ENCODE measurements at places on chromosomes 3 and 15.
A peak's percentile ranks its signal among the peaks of the same experiment; 100 is the strongest.

GRCh38 chr3:7953449-7954014, 548.1 kb upstream of the LMCD1 start:
- DNase-seq: no peak

- DNase-seq: no peak
Measured at GRCh38 chr15:60639502-60639901, 160.6 kb upstream of the ICE2 start.

DNA sequence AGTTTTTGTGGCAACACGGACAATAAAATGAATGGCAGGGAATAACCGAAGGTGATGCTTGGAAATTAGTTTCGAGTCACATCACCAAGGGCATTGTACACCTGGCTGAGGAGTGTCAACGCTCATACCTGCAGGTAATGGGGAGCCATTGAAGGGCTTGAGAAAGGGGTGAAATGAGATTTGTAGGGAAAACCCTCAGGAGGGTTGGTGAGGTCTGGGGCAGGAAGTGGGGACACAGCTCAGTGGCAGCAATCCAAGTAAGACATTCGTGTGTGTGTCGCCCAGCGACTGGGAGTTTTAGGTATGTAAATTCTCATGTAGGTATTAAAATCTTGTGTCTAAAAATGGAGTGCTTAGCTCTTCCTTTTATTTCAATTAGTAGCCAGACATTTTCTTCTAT, 14.3 kb downstream of the PARP14 start:
- DNase-seq: no peak

DNA sequence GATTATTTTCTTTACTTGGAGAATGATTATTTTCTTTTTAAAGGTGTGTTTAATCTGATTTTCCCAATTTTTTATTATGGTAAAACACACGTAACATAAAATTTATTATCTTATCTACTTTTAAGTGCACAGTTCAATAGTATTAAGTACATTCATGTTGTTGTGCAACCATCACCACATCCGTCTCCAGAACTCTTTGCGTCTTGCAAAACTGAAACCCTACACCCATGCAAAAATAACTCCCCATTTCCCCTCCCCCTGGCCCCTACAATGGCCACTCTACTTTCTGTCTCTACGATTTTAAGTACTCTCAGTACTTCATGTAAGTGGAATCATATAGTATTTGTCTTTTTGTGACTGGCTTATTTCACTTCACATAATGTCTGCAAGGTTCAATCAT, 230.7 kb downstream of the SATB1 start:
- DNase-seq: no peak

GRCh38 chr15:39025881-39026280, 461.3 kb upstream of the RASGRP1 start:
- no peak for DNase-seq

DNA sequence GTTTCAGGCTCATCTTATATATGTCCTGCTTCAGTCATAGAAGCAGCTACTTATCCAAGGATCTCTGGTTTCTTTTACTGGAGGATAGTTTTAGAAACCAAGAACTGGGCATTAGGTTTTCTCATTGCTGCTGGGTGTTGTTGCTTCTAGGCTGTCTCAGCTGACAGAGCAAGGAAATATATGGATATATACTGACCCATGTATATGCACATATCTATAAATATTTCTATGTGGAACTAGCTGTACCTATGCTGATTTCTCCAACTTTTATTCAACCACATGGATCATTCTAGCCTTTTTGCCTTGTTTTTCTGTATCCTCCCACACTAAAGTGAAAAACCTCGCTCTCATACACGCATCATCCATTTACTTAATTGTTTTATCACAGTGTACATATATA, 64.2 kb downstream of the TP63 start:
- no peak for DNase-seq

- no peak for DNase-seq
Measured at GRCh38 chr3:123620343-123620742, 35.5 kb upstream of the HACD2 start.

DNA sequence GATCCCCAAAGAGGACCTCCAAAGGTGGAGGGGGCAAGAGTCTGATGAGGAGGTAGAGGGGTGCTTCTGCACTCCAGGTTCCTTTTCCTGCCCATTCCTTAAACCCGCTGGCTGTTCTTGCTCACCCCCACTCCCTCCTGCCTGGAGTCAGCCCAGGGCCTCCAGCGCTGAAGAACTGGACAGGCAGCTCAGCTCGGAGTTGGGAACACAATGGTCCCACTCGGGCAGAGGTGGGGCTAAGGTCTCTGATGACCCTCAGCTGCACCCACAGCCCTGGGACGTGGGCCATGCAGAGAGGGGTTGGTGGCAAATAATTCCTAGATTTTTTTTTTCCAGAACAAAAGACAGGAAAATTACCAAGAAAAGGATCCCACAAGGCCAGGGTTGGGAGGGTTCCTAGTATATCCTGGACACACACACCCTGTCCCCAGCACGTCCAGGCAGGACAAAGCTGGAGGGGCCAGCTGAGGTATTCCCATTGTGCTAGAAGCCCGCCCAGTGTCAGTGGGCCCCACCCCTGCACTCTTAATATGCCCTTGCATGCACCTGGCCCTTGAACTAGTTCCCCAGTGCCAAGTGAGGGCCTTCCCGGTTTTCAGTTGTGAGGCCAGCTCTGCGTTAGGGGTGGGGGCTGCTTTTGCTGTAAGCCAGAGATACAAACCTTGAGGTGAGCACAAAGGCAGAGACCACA, 22.1 kb upstream of the IP6K2 start:
- DNase-seq: no peak

DNA sequence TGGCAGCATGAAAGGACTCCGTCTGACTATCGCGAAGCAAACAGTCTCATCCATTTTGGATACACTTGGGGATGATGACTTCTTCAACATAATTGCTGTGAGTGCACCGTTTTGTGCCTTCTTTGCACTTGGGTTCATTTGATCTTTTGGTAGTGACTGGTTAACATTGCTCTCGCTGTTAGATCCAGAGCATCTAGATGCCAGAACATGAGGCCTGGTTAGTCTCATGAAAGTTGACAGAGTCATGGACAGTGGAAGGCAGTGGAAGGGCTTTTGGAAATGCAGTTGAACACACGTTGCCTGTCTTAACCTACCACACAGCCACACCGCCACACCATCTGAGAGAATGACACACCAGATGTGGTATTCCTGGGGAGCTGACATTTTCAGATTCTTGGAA, 357.9 kb downstream of the LRTM1 start:
- no peak for DNase-seq

GRCh38 chr15:99509686-99510461, 55.9 kb upstream of the MEF2A start:
- DNase-seq: no peak

DNA sequence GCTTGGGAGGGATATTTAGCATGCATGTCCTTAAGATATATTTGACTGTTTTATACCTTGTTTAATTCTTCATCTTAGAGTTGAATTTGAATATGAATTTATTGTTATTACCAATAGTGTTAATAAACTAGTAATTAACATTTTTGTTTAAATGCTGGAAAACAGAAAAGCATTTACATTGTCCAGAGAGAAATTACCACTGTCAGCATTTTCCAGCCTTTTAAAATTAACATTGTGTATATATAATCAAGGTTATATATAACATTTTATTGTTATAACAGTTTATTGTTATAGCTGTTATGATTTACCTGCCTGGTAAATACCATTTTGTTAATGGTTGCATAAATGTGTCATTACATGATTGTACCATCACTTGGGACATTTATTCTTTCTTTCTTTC, 8.0 kb upstream of the P4HTM start:
- no peak for DNase-seq

GRCh38 chr3:29695643-29696198, 414.9 kb downstream of the RBMS3 start:
- DNase-seq: no peak

DNA sequence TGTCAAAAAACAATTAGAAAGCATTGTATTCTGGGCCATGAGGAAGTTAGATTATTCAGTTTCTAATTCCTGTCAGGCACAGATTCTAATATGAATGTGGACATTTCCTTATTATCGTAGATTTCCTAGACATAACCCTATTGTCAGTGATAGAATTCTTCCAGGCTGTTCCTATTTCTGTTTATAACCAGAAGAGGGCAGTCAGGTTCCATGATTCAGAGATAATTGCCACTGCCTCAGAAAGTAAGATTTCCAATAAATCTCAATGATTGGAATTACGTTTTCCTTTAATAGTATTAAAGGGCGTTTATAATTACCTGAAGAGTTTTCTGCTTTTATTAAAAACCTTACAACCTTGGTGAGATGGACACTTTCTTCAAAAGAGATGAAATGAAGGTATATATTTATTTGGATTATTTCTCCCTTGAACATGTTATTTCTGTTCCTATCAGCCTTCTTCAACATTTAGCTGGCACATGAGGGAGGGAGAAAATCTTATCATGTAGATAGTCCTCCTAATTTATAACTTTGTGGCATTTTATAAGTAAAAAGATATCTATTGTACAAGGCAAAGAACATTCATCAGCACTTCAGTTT, 439.2 kb downstream of the MCTP2 start:
- DNase-seq: peak; percentile 1

- DNase-seq: no peak
Measured at GRCh38 chr3:107208100-107208499, 169.1 kb upstream of the CCDC54 start.

DNA sequence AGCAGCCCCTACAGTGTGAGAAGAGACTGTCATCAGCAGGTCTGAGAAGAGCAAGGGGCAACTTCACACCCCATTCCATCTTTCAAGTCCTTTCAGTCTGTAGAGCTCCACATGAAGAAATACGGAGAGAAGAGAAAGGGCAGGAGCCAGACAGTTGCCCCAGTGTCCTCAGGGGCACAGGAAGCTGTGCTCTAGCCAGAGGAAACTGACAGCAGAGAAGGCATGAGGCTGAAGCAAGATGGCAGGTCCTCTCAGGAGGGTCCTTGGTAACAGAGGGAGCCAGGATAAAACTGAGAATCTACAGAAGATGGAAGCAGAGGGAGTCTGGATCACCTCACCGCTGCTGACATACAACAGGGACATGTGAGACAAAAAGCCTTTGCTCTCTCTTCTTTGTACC, 47.3 kb downstream of the PLCH1 start:
- no peak for DNase-seq

GRCh38 chr3:50655009-50655830, 19.5 kb upstream of the DOCK3 start:
- DNase-seq: no peak

DNA sequence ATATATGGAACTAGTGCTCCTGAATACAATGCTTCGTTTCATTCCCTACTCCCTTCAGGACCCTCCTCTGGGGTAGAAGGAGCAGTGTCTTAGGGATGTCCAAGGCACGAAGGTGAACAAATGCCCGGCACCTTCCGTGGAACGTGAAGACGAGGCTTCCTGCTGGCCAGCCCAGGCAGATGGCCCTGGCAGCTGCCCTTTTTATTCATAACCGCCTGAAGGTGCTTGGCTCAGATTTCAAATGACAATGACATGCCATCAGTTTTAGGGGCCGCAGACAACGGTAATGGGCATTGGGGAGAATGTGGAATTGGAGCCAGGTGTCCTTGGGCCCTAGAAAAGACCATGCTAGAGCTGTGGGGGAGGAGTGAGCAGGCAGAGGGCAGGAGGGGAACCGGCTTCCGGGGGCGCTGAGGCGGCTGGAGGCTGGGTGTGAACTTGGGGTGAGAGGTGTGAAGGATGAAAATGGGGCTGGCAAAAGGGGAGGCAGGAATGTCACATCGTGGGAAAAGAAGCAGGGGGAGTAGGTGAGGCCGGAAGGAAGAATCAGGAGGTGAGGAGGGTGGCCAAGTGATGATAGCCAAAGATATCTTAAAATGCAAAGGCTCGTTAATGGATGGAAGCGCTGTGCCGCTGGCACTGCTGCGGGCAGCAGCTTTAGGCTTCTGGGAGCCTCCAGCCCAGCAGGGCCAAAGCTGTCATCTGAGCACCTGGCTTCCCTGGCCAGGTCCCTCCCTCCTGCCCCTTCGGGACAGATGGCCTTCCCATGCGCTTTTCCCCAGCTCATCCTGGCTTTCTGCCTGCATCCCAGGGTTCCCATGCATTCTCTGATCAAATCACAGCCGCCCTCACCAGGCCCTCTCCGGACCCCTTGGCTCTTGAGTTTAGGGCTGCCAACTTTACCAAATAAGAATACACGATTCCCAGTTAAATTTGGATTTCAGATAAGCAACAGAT, 93.7 kb downstream of the TMEM266 start:
- no peak for DNase-seq

DNA sequence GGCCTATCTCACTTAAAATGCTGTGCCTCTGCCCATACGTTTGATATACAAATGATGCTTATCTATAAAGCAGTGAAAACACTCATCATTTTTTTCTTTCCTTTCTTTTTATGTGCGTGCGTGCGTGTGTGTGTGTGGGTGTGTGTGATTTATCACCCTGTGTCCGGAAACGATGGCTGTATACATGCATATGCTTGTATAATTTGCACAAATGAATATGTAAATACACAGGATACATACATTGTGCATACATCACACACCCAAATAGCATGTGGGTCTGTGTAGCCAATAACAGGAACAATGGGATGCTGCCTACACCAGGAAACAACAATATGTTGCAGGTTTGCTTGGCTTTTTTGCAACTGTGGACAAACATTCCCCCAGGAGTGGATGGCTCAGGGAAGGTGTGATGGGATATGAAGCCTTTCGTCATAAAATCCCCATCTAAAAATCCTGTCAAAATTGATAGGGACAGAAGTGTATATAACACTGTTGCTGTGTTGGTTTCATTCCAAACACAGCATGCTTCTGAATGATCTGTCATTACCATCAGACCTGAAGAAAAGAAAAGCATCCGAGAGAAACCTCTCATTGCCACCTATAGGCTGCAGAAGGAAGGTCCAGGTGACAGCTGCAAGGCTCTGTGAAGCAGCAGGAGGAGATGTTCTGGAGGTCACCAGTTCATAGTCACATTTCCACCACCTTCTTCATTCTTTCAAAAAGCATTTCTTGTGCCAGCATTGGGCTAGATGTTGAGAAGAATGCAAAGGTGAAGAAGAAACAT, 503.9 kb upstream of the NR2F2 start:
- DNase-seq: no peak

Measured in central memory CD4-positive, alpha-beta T cell (primary cell).